ENCODE measurements at places on chromosomes 4 and X.

DNA sequence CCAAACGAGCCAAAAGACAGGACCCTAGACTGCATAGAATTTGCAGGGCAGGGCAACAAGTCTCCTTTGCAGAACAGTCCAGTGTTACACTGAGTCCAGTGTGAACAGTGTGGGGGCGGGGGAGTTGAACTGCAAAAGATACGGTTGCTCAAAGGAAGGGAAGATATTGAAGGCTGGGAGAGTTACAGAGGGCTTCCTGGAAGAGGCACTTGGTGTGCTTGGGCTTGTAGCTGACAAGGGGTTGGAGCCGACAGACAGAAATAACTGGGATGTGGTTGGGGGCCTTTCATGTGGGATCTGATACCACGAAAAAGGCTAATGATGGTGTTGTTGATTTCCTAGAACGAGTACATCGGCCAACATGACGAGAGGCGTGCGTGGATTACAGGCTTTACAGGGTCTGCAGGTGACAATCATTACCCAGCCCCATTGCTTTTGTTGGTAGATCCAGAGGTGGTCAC lies 6.1 kb downstream of the XPNPEP2 start:
- DNase-seq, result no peak

GRCh38 chr4:85733798-85734197 lies 258.8 kb downstream of the ARHGAP24 start:
- no peak for DNase-seq

- no peak for DNase-seq
Measured at GRCh38 chrX:105706041-105706440, 116.3 kb upstream of the NRK start.

GRCh38 chr4:37541956-37542355 lies 144.2 kb downstream of the RELL1 start:
- no peak for DNase-seq

DNA sequence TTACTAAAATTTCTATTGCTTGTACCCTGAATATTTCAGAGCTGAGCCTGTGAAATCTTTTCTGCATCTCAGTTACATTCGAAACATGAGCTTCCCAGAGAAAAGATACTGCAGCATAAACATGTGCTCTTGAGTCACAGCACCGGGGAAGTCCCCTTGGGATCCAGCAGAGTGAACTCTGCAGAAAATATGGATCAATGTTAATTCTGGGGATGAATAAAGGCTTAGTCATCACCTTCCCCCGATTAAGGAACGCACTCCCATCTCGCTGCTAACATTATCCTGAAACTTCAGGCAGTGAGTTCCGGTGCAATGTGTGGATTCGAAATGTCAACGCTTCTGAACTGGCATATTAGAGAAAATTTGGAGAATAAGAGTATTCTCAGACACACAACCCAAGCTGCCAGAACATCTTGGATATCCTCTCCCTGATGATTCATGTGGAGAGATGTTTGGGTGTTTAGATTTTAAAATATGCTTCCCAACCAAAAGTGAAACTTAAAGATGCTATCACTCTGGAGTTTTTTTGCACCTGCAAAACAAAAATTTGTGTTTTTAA lies 90.8 kb downstream of the IRF2 start:
- DNase-seq, result peak; percentile 76

GRCh38 chrX:11407331-11408108 lies 114.3 kb downstream of the AMELX start:
- no peak for DNase-seq

DNA sequence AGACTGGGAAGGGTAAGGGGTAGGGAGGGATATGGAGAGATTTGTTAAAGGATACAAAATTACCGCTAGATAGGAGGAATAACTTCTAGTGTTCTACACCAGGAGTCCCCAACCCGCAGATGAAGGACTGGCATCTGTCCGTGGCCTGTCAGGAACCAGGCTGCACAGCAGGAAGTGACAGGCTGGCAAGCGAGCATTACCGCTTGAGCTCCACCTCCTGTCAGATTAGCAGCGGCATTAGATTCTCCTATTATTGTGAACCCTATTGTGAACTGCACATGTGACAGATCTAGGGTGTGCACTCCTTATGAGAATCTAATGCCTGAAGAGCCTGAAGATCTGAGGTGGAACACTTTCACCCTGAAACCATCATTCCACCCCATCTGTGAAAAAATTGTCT lies 27.9 kb upstream of the BBS7 start:
- no peak for DNase-seq

DNA sequence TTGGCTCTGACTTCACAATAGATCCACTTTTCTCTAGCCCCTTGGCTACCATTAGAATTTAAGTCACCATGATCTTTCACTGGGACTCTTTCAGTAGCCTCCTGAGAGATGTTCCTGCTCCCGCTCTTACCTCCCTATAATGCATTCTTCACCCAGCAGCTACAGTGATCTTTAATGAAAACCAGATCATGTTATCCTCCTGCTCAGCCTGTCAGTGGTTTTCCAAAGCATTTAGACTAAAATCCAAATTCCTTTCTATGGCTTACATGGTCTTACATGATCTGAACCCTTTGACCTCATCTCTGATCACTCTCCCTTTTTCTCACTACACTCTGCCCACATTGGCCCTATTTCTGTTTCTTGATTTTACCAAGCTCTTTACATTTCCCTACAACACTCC lies 18.3 kb upstream of the RPS6KA3 start:
- no peak for DNase-seq

GRCh38 chrX:39117101-39117500 lies 315.8 kb downstream of the MID1IP1 start:
- no peak for DNase-seq

- DNase-seq, result no peak
Measured at GRCh38 chr4:3721627-3722026, 44.6 kb upstream of the ADRA2C start.

GRCh38 chr4:76213415-76214176 lies at the start of gene SCARB2:
Gene SCARB2 (minus strand): TSS chr4:76213824. CDS start chr4:76213543, 281 bp downstream.
- DNase-seq, result no peak

- no peak for DNase-seq
Measured at GRCh38 chr4:174254613-174255012, 28.9 kb downstream of the FBXO8 start.

DNA sequence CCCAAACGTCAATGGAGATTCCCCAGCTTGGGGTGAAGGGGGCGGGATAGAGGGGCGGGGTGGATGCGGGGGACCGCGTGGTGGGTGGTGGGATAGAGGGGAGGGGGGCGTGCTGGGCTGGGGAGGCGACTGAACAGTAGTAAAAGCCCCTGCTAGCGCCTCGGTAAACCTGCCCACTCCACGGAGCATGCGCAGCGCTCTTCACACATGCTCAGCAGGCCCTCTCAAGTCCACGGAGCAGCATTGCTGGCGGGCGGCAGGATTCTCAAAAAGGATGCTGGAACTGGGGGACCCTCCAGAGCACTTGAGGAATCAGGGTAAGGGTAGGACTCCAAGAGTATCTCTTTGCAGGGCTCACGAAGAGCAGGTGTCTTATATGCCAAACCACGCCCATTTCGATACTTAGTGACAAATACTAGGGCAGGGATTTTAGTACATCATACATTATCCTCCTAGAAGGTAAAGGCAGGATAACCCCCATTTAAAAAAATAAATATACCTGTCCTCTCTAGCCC lies 378 bp upstream of the RPS6KA6 start:
- no peak for DNase-seq

DNA sequence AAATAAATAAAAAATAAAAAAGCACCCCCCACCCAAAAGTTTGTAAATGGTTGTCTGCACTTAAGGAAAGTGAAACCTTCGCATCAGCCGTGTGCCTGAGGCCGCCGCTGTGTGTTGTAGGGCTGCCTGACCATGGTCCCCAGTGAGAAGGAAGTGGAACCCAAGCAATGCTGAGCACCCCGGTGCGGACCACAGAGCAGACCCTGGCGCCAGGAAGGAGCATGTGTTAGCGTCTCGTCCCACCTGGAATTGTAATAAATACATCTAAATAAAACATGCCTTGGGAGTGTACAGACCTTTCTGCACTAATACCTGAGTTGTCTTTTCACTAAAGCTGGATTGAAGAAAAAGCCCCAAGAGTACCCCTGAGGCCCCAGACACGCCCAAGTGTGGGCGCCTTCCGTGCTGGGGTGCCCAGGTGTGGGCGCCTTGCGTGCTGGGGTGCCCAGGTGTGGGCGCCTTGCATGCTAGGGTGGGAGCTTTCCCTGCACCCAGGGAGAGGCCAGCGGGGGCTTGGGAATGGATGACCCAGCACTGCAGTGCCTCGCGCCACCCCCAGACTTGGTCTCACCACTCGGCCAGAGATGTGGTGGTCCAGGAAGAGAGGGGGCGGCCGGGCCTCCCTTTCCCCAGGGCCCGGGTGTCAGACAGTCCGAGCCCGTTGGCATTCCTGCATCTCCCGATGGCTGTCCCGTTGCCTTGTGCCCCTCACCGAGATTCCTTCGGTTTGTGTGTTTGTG lies 33.7 kb downstream of the HTT-AS start:
- DNase-seq, result no peak

- DNase-seq, result no peak
Measured at GRCh38 chr4:156998500-156999174, 27.0 kb upstream of the PDGFC start.

- DNase-seq, result no peak
Measured at GRCh38 chrX:56765811-56766553, 36.9 kb downstream of the NBDY start.

DNA sequence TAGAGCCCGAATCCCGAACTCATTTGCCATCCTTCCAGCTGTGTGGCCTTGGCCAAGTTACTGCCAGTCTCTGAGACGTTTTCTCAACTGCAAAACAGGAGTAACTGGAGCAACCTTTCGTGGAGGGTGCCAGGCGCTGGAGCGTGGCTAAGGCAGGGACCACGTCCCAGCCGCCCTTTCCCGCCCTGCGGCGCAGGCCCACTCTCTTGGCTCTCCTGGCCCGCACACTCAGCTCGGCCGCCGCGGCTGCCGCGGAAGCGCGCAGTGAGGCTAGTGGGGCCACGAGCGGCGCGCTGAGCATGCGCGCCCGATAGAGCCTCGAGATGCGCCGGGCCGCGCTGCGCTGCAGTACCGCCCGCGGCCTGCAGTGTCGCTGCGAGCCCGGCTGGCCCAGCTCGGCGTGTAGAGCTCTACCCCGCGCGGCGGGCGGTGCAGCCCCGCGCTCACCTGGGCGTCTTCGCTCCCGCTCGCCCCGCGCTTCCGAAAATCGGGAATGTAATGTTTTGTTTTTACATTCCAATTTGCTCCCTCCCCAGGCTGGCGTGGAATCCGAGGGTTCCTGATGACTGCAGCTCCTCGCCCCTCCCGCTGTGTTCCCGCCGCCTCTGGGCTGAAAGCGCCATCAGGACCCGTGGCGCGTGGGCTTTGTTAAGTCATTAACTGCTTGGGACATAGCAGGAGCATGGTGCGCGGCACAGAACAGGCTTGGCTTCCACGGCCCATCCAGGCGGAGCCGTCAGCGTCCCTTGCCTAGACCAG lies 4.0 kb upstream of the ZNF518B start:
- DNase-seq, result no peak

- DNase-seq, result peak; percentile 44
Measured at GRCh38 chr4:104728380-104729122, 233.9 kb upstream of the CXXC4 start.

GRCh38 chr4:183912585-183912984 lies 7.5 kb downstream of the STOX2 start:
- peak; percentile 28 for DNase-seq

DNA sequence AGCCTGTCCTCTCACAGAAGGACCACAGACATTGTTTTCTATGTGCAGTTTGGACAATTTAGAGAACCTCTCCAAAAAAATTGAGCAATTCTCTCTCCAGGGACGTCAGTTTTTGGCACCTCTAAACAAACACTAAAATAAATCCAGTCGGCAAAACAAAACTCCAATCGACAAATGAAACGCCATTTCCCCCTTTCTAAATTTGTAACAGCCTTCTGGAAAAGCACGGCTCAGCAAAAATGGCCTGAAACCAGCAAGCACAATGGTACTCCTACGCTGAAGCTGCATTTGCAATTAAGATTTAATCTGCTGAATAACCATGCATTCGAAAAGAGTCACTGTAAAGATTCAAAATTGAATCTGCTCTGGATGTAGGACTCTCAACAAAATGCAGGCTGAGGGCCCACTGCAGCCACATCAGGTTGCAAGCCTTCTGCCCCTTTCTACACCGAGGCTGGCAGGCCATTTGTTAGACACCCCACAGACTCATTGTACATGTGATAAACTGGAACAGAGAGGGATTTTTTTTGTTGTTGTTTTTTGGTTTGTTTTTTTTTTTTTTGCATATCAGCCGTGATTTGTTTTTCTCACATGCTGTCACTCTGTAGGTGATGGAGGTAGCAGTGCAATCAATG lies 79.9 kb upstream of the MAP3K15 start:
- DNase-seq, result no peak

GRCh38 chr4:121728798-121729226 lies 32.0 kb upstream of the ANXA5 start:
- DNase-seq, result no peak

- DNase-seq, result no peak
Measured at GRCh38 chr4:102599886-102600285, 98.7 kb downstream of the NFKB1 start.

DNA sequence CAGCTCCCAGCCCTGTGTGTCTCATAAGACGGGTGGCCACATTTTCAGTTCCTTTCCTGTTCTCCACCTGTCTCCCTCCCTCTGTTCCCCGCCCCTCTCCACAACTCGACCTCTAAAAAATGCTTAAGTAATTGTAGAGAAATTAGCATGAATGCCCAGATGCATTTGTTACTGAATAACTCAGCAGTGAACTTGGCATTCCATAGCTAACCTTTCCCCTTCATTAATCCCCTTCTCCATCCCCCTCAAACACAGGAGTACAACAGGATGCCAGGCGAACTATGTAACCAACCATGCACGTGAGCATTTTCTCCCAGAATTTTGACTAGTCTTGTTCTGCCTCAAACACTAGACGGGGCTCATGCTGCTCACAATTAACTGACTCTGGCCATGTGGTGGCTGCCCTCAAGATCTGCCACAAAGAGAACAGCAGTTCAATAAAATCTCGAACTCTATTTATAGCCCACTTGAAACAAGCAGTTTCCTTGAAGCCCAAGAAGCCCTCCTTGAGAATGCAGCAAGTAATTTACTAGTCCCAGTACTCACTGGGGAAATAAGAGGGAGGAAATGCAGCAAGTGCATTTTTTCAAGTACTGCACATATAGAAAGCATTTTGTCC lies 351.2 kb downstream of the ARHGAP24 start:
- no peak for DNase-seq

- no peak for DNase-seq
Measured at GRCh38 chrX:80181079-80181478, 166.5 kb downstream of the TBX22 start.

GRCh38 chr4:26746802-26747213 lies 113.8 kb upstream of the STIM2 start:
- no peak for DNase-seq
